RPMI7951 (cell line): ENCODE measurements at places on chromosomes 6 and 20.

- peak; percentile 58 for DNase-seq
Measured at GRCh38 chr6:1770435-1770843, 160.7 kb downstream of the FOXC1 start.

DNA sequence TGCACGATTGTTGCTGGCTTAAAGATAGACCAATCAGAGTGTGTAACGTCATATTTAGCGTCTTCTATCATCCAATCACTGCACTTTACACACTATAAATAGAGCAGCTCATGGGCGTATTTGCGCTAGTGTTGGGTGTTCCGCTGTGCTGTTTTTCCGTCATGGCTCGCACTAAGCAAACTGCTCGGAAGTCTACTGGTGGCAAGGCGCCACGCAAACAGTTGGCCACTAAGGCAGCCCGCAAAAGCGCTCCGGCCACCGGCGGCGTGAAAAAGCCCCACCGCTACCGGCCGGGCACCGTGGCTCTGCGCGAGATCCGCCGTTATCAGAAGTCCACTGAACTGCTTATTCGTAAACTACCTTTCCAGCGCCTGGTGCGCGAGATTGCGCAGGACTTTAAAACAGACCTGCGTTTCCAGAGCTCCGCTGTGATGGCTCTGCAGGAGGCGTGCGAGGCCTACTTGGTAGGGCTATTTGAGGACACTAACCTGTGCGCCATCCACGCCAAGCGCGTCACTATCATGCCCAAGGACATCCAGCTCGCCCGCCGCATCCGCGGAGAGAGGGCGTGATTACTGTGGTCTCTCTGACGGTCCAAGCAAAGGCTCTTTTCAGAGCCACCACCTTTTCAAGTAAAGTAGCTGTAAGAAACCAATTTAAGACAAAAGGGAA, 57.9 kb downstream of the TRIM38 start:
- DNase-seq, result peak; percentile 95

- no peak for DNase-seq
Measured at GRCh38 chr6:10613723-10614122, 80.7 kb downstream of the C6orf52 start.

DNA sequence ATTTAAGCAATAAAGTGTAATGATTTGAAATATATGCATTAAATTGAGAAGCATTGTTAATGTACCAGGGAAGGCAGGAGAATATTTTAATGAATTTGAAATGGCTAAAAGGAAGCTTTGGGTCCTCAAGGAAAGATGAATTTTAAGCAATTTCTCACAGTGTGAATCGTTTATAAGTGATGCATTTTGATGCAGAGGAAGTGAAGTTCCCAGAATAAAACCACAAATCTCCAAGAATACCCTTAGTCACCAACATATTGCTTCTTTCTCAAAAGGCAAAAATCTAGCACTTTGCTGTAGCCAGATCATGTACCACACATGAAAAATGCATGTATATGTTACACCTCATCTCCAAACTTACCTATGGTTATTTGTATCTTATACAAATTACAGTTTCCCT, 11.7 kb downstream of the TPD52L1 start:
- DNase-seq, result peak; percentile 18

DNA sequence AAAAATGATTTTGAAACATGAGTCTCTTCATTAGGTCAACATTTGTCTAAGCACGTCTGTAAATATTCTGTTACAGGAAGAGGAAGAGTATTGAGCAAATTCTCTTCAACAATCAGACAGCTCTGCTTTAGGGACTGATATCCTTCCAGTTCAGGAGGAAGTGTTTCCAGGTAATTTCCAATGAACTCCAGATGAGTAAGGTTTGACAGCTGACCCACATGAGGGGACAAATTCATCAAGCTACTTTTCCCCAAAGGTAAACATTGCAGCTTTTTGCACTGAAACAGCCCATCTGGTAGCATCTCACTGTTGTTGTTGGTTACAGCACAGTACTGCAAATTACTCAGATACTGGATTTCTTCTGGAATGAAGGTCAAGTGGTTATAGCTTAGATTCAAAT, 18.1 kb downstream of the ENPP1 start:
- no peak for DNase-seq

DNA sequence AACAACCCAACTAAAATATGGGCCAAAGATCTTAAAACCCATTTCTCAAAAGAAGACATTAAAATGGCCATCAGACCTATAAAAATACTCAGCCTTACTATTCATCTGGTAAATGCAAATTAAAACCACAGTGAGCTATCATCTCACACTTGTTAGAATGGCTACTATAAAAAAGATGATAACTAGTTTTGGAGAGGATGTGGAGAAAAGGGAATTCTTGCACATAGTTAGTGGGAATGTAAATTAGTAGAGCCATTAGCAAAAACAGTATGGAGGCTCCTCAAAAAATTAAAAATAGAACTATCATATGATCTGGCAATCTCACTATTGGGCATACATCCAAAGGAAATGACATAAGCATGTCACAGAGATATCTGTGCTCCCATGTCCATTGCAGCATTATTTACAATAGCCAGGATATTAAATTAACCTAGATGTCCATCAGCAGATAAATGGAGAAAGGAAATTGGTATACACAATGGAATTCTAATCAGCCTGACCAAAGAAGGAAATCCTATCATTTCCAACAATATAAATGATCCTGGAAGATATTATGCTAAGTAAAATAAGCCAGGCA, 2.9 kb downstream of the SIRPB1 start:
- peak; percentile 66 for DNase-seq

DNA sequence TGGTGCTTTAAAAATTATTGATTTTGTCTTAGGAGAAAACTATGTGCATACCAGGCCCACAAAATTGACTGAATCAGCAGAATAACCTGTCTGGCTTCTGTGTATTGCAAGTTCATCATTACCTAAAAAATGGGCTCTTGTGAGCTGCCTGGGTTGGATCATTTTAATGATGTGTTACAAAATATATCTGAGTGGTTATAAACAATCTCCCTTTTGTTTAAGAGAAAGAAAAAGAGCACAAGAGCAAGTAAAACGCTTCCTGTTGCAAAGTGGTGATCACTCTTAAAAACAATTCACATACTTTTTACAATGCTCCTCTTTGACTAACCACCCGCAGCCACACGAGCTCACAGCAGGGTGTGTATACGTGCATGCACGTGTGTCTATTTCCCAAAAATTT, 335.1 kb downstream of the HDGFL1 start:
- DNase-seq, result peak; percentile 20

- DNase-seq, result no peak
Measured at GRCh38 chr6:40923326-40923725, 115.7 kb downstream of the UNC5CL start.

DNA sequence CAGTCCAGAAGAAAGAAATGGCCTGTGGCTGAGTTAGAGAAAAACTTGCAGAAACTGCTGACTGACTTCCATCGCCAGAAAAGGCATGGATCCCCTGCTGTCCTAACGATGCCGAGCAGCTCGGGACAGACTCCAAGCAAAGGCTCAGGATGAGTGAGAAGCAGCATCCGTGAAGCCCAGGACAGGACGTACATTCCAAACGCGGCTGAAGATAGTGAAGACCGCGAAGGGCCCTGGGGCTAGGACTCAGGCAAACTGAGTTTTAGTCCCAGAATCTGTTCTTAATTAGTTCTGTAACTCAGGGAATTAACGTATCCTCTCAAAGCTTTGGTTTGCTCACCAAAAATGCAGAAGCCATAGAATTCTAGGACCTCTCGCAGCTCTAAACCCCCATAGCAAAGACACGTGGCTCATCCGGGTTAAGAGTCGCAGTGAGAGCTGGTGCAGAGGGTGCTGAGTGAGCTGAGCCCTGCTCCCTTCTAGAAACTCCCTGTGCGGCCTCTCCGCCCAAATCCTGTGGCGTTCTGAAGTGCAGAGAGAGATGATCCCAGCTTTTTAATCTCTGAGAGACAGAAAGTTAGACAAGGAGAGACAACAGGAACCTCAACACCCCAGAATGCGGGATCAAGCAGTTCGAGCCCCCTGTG, 132.9 kb upstream of the THBS2 start:
- peak; percentile 88 for DNase-seq

DNA sequence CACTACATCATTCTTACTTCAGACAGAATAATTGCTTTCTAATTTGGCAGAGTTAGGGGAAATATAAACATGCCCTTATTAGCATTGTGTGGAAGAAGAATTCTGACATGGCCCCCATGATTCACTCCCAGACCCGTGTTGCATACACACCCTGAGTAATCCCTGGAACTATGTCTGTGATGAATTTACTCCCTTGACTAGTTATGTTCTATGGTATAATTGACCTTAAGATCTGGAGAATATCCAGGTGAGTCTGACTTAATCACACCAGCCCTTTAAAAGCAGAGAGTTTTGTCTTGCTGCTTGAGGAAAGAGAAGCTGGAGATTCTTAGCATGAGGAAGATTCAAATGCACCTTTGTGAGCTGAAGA, 262.9 kb downstream of the SOX4 start:
- DNase-seq, result peak; percentile 61

- no peak for DNase-seq
Measured at GRCh38 chr6:147065786-147066185, 138.4 kb upstream of the STXBP5 start.

DNA sequence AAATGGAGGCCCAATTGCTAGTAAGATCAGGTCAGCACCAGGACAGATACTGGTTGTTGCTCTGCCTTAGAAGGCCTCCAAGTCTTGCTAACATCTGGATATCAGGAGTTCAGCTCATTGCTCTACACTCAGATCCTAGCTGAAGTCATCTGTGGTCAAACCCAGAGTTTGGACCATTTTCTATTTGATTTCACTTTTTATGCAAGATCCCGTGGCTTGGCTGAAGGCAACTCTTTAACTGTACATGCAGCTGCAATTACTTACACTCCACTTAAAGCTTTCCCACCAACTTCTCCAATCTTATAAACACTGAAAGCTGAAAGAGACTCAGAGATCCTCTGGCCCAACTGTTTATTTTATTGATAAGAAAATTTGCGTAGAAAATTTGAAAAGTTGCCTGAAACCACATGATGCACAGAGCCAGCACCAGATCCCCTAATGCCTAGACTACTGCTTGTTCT, 2.7 kb downstream of the SLC17A2 start:
- peak; percentile 9 for DNase-seq

- peak; percentile 10 for DNase-seq
Measured at GRCh38 chr6:46325561-46326530, 155.1 kb upstream of the ENPP5 start.

GRCh38 chr6:125899726-125900182, 56.8 kb upstream of the HINT3 start:
- DNase-seq, result no peak

DNA sequence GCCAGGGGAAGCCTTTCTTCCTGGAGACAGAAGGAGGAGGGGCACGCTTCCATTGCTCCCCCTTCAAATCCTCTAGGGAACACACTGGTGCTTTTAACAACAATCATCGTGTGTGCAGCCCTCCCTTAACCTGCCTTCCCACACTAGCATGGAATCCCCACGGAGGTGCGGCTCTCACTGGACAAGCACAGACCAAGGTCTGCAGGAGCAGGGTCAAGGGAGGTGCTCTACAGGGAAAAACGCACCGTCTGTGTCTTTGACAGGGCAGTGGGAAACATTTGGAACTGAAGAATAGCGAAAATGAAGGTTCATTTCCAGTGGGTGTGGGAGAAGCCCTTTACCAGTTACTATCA, 527.1 kb downstream of the QKI start:
- no peak for DNase-seq

DNA sequence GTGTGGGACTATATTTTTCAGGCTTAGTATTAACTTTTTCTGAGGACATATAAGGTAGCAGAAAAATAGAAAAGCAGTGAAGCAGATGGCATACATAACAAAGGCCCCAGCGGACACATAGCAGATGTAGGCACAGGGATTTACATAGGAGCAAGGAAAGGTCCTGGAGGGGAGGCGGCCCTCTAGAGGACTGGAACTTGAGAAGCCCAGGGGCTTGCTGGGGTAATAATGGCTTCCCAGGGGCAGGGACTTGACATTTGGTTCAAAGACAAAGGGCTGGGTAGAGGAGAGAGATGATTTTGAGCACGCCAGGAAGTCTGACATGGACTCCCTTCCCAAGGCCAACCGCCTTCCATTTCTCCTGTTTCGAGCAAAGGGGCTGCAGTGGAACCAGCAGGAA, 31.7 kb upstream of the OSTM1 start:
- DNase-seq, result no peak

DNA sequence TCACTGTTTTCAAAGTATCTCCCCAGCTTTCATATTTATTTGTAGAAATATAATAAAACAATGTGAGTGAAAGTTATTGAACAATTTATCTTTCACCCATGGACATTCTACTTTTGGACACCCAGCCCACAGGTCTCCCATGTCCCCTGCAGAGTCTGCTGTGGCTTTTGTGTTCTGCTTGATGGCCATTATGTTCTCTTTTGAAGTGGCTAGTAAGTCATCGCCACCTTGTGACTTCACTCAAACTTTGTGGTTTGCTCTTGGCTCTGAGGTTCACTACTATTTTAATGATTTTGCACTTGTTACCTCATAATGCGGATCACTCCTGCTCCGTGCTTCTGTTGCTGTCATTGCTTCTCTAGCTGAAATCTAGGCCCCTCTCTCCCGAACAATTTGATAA, 10.2 kb upstream of the DEFB113 start:
- no peak for DNase-seq

- DNase-seq, result peak; percentile 46
Measured at GRCh38 chr6:117233145-117233544, 32.2 kb upstream of the VGLL2 start.

- DNase-seq, result peak; percentile 46
Measured at GRCh38 chr6:18155864-18156421, 721 bp downstream of the KDM1B start.

GRCh38 chr20:61936701-61937131, 129.0 kb downstream of the TAF4 start:
- DNase-seq, result no peak

GRCh38 chr6:100998111-100998510, 117.0 kb upstream of the ASCC3 start:
- DNase-seq, result no peak

DNA sequence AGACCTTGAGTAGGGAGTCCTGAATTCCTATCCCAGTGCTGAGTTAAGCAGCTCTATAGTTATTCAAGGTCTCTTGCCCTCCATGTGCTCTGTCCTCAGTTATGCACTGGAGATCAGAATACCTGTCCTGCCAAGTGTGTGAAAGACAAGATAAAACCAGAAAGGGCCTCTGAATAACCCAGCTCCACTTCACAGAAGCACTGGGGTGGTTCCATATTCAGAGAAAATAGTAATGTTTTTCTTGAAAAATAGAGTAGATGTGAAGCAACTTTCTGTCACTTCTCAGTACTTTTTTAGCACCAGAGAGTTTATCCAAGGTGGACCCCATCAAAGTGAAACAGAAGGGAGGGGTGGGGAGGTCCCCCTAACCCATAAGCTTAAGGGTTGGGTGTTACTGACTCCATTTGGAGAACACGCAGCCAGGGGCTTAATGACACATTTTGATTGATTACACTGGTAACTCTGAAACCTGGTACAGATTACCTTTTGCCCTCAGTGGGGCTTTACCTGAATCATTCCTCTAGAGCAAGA, 509.8 kb upstream of the JARID2 start:
- no peak for DNase-seq

DNA sequence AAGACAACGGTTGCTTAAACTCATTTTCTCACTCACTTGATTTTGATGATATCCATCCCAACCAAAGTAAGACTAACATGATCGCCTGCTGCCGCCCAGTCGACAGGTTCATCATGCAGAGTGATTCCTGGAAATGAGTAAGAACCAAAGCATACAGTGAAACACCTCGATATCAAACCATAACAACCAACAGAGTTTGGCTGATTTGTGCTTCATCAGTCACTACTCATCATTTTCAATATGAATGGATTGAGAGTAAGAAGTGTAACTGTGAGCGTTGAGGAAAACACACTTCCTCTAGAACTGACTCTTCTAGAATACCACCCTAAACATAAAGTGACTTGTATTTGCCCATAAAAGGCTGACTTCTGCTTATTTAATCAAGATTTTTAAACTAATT, 29.2 kb upstream of the ALDH8A1 start:
- DNase-seq, result no peak
